GM06990 (cell line): ENCODE measurements at places on chromosomes 3 and 15.
A peak's percentile ranks its signal among the peaks of the same experiment; 100 is the strongest.

DNA sequence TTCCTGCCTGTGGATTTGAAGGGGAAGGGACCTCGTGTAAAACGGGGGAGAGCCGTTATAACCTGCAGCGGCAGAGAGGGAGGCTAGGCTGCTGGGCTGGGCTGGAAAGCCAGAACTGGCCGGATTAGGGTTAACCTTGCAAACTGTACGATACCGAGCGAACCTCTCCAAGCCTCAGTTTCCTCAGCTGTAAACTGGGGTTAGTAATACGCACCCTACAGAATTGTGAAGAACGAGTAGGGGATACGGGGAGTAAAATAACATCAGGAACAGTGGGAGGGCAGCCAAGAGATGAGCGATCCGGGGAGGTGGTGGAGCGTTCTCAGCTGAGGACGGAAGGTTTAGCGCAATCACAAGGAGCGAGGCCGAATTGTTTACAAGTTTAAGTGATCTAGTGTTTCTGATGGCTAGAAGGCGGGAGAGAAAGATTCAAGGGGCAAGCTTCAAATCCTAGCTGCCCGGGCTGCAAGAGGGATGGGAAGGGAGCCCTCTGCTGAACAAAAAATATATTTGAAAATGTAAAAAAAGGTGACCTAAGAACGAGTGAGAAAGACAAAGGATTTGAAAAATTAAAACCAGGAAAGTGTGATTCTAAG, 768 bp upstream of the SEMA5B start:
- DNase-seq: peak; percentile 16

- DNase-seq: no peak
These were observed 23.3 kb upstream of the C15orf39 start for GRCh38 chr15:75178171-75178937.

- DNase-seq: no peak
These were observed 28.8 kb upstream of the PRR20G start for GRCh38 chr3:127316685-127317084.

DNA sequence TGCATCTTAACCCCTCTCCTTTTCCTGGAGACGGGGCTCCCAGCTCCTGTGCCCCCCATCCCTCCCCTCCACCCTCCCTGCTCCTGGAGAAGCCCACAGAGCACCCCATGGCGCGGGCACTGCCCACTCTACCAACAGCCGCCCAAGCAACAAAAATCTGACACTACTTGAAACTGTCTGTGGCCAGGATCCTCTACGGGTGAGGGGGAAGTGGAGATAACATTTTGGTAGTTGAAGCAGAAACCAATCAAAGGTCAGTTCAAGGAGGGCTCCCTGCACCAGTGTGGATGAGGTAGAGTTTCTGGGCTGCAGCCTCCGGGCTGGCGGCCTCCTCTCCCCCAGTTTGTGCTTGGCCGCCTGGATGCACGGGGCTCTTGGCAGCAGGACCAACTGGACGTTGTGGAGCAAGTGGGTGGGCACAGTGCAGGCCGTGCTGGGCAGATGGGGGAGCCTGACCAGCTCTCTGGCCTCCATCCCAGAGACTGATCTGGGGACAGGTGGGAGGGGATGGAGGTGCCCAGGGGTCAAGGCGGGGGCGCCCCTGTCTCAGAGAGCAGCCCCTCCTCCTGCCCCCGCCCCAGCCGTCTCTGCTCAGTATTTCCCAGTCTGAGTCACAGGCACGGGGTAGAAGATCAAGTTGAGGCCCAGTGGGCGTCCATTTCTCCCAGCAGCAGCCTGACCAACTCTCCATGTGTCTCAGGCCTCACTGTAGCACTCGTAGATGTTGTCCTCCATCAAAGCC, 12.8 kb downstream of the H1-8 start:
- DNase-seq: no peak

GRCh38 chr3:122253581-122253980, 70.1 kb downstream of the CASR start:
- DNase-seq: no peak

GRCh38 chr3:61897848-61898247, 336.5 kb downstream of the PTPRG start:
- DNase-seq: no peak

GRCh38 chr3:130539005-130539404, 22.0 kb downstream of the COL6A6 start:
- no peak for DNase-seq

DNA sequence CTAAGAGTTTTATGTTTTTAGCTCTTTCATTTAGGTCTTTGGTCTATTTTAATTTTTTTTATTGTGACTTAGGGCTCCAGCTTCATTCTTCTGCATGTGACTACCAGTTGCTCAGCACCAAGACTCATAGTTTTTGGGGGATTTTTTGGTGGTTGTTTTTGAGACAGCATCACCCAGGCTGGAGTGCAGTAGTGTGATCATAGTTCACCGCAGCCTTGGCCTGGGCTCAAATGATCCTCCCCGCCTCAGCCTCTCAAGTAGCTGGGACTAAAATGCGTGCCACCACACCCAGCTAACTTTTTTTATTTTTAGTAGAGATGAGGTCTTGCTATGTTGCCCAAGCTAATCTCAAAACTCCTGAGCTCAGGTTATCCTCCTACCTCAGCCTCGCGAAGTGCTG, 19.4 kb downstream of the CDV3 start:
- peak; percentile 52 for DNase-seq

DNA sequence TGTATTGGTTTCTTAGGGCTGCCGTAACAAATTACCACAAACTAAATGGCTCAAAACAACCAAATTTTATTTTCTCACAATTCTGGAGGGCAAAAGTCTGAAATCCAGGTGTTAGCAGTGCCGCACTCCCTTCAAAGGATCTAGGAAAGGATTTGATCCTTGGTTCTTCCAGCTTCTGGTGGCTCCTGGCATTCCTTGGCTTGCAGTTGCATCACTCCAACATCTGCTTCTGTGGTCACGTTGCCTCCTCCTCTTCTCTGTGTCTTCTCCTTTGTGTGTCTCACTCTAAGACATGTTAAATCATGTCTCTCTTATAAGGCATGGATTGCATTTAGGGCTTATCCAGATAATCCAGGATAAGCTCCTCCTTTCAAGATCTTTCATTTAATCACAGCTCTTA, 262.2 kb downstream of the MEX3B start:
- no peak for DNase-seq

DNA sequence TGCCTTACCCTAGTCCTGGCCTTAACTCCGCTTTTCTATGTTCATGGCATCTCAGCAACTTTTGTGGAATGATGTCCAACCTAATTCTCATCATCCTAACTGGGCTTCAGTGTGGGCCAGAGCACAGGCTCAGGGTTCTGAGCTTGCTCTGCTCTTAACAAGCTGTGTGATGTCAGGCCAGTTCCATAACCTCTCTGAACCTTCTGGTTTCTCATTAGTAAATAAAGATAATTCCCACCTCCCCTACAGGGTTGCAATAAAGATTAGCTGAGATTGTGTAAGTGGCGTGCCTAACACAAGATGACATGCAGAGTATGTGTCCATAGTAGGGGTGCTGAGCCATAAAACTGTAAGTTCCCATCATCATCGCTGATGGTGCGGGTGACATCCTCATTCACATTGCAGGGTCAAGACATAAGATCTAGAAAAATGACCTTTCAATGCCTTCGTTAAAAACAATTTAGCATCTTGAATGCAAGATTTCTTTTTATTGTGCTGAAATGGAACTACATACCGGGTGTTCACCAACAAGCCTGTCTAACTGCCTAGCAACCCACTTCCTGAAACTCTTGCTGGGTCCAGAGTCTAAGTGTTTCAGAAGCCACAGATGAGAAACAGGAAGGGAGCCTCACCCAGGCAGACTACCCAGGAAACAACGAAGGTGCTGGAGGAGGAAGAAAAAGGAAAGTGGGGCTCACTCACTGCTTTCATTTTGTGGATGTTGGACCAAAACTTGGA, 36.2 kb downstream of the CDCP1 start:
- no peak for DNase-seq

GRCh38 chr3:176074096-176074495, 1123.2 kb downstream of the TBL1XR1 start:
- no peak for DNase-seq

DNA sequence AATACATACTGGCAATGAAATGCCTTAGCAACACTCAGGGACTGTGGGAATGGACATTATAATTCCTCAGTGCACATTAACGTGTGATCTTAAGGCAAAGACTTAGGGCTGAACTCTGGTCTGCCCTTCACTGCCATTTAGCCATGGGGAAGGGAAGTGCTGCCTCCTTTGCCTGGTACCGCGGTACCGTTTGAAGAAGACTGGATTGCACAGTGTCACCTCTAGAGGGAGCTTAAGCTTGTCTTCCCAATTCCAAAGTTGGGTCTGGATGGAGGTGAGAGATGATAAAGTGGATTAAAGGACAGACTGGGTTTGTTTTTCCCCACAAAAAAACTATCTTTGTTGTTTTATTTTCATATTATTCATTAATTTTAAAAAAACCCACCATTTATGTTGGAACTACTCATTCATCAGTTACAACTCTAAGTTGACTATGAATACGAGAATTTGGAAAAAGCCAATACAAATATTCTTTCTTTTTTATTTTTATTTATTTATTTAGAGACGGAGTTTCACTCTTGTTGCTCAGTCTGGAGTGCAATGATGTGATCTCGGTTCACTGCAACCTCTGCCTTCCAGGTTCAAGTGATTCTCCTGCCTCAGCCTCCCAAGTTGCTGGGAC, 60.0 kb upstream of the SYN2 start:
- DNase-seq: no peak

DNA sequence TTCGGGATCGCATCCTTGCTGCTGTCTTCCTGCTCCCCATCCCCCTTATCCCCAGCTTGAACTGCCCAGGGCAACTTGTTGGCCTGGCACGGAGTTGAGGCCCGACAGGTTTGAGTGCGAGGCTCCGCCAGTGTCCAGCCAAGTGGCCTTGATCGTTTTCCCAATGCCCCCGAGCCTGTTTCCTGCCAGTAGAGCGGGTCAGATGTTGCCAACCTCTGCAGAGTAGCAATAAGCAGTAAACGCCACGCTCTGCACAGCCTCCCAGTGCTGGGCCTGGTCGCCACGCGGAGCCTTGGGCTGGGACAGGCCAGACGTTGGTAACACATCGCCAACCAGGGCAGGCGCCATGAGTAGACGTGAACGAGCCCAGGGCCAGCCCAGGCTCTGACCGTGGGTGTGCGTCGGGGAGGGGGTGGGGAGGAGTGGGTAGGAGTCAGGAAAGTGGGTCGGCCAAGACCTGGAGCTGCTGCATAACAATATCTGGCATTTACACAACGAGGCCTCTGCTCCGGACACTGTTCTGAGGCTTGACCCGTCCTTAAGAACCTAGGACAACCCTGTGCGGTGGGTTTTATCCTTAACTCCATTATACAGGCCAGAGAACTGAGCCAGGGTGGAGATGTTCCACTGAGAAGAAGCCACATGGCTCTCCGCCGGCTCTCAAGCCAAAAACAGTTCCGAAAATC, 444 bp upstream of the ABHD14A start:
- DNase-seq: no peak

DNA sequence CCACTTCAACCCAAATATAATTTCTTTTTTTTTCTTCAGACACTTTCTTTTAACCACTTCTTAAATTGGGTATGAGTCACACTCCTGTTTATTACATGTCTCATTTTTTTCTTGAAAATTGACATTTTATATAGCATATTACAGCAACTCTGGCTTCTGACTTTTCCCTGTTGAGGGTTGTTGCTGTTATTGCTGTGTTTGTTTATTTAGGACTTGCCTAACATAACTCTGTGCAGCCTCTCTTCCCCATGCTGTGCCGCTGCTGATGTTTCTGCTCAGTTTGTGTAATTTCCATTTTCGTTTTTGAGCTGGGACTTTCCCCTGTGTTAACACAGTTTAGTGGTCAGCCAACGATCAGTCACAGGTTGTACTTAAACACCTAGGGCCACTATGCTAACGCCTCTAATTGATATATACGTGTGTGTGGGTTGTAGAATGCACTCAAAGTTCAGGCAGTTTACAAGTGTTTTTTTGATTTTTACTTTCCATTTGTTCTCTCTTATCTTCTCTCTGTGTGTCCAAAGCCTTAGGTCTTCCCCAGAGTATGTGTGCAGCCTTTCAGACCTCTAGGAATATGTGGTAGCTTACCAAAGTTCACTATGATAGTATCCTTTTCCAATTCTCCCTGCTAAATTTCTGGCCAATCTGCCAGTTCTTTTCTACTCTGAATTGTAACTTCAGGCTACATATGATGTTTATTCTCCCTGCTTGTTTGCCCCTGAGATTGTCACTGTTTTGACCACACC, 337.2 kb downstream of the ZBTB20 start:
- DNase-seq: peak; percentile 37

- DNase-seq: no peak
These were observed 154.9 kb downstream of the LEKR1 start for GRCh38 chr3:156981005-156981404.

GRCh38 chr15:58392611-58393161, 39.1 kb upstream of the LIPC start:
- DNase-seq: no peak

- DNase-seq: no peak
These were observed 71.0 kb upstream of the GALNT15 start for GRCh38 chr3:16103472-16103871.

DNA sequence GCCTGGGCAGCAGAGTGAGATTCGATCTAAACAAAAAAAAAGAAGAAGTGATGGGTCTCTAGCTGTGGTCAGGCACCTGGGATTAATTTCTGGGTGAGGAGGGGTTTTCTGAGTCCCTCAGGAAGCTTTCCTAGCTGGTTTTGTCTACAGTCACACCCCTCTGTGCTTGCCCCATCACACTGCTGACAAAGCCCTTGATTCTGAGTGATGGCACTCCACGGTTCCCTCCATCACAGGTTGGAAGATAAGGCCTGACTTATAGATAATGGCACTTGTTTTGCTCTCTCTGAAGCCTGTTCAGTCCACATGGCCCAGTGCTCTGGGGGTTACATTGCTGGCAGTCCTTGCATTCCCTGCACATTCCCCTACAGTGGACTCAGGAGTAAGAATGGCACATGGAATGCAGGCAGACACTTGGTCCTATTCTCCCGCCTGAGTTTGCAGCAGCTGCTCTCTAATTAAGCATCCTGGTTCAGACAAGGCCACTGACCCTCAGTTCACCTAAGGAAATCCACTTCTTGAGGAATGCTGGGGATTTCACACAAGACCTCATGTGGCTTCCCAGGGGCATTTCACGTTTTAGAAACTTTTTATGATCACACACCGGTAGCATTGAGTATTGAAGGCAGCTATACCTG, 81.0 kb upstream of the NMNAT3 start:
- DNase-seq: no peak

- no peak for DNase-seq
These were observed 35.2 kb downstream of the NCEH1 start for GRCh38 chr3:172675441-172676193.

- DNase-seq: no peak
These were observed 70.5 kb upstream of the GOLGA8B start for GRCh38 chr15:34653992-34654391.

- DNase-seq: no peak
These were observed 40.8 kb downstream of the MGLL start for GRCh38 chr3:127781411-127782001.

DNA sequence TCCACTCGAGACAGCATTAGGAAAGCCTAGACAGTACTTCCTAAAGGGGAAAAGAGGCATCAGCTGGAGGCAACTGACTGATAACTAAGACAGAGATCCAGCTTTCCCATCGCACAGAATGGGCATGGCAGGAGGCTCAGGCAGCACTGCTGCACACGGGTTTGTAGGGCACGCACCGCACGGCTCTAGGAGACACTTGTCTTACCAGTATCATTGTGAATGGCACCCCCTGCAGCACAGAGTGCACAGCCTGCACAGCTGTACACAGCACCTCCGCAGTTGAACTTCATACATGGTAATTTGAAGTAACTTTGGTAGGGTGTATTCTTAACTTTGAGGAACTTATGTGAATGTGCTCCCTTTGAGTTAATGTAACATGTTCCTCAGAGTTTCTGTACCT, 281.6 kb downstream of the PLCL2 start:
- no peak for DNase-seq
